ENCODE measurements at places on chromosomes 3 and 15.
A peak's percentile ranks its signal among the peaks of the same experiment; 100 is the strongest.

DNA sequence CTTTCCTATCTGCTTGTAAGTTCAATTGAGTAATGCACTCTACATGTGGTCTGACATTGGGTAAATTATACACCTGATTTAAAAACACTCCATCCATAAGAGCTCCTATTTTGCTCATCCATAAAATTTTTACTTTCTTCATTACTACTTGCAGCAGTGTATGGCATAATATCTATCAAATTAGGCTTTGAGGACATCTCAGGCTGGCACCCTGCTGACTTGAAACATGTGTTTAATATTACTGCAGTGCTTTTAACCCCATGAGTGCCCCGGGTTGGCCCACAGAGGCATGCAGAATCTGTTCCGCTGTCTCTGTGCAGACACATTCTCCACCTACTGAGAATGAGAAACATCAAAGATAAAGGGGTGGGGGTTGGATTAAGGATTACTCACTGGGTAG, 249.9 kb upstream of the DNAJC19 start:
- DNase-seq: no peak

DNA sequence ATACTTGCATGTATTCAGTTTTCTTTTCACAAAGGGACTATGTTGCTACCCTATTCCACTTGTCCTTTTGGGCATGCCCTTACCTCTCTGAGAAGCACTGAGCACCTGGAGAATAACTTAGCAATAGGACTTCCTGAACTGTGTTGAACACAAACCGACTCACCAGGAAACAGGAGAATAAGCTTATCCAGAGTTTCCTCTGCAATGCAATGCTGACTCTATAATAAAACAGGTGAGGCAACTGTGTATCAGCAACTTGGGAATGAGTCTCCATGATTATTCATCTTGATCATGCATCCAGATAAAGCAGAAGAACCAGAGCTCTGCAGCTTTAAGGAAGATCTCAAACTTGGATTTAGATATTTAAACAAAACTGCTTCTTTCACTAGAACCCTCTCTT, 806.5 kb downstream of the IGSF11 start:
- DNase-seq: no peak

DNA sequence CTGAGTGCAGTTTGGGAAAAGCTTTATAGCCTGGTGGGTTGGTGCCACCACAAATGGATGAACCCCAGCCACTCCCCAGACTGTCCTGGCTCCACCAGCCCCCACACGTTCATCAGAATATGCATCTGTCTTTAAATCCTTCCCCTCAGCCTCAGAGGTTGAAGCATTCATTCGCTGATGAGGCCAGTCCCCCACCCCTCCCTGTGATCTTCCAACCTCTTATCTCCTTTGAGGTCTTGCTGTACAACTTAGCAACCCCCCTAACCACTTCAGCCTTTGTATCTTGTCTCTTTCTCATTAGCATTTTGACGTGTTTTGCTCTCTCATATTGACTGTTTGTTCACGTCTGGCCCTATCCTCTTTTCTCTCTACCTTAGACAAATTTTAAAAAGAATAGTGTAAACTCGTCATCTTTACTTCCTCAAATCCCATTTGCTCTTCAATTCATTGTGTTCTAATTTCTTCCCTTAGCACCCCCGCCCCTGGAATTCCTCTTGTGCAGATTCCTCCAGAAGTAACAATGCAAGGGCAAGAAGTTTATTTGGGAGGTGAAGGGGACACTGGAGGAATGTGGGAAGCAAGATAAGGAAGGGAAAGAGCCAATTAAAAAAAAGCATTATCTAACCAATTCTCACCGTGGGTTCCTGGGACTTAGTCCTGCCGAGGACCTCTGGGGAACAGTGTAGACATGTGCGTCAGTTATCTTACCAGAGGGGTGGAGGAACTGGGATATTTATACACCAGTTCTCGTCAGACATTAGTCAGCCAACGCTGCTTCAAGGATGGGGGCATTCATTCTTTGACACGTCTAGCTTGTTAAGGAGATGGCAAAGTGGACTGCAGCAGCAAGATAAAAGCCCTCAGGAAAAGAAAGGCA, 38.6 kb downstream of the MOBP start:
- DNase-seq: no peak

GRCh38 chr15:95538693-95539092, 791.8 kb upstream of the NR2F2 start:
- no peak for DNase-seq

- DNase-seq: no peak
Observed at GRCh38 chr3:172154768-172155664, 115.6 kb downstream of the FNDC3B start.

DNA sequence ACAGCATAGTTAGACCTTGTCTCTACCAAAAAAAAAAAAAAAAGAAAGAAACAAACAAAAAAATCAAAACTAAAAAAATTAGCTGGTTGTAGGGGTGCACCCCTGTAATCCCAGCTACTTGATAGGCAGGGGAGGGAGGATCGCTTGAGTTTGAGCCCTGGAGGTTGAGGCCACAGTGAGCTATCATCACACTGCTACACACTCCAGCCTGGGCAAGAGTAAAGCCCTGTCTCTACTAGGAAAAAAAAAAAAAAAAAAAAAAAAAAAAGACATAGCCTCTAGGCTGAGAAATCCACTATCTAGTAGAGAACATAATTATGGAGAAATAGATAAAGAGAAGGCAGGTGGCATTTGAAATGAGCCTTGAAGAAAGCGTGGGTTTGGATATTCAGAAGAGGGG, 2.2 kb upstream of the CHRNA5 start:
- DNase-seq: no peak

GRCh38 chr3:180092889-180093288, 56.2 kb upstream of the PEX5L start:
- no peak for DNase-seq

GRCh38 chr3:101279765-101280385, 40.5 kb downstream of the IMPG2 start:
- no peak for DNase-seq

- DNase-seq: no peak
Observed at GRCh38 chr15:99454941-99455788, 110.6 kb upstream of the MEF2A start.

DNA sequence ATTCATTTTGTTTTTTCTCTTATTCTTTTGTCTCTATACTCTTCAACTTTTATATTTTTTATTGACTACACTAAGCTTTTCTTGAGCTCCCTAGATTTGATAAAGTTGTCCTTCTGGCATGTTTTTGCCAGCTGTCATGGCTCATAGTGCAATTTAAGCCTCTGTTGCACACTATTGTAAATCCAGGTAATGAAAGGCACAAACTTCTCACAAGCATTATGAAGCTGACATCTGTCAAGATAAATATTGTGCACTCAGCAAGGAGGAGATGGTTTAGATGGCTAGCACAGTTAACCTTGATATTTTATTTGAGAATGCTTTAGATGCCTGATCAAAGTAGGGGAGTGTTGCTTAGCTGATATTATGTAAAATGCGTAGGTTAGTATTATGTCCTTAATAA, 1280.9 kb downstream of the NSUN3 start:
- DNase-seq: no peak

DNA sequence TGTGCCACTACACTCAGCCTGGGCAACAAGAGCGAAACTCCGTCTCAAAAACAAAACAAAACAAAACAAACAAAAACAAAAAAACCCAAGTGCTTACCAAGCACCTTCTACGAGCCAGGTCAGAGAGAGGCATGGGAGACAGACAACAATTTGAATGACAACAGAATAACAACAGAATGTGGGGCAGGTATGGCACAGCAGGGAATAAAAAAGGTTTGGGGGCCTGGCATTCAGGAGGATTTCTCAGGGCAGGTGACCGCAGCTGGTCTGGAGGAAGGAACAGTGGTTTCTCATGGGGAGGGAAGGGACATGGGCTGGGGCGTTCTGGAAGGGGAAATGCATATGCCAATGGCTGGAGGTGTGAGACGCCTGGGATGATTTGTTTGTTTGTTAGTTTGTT, 22.5 kb upstream of the PARL start:
- no peak for DNase-seq

DNA sequence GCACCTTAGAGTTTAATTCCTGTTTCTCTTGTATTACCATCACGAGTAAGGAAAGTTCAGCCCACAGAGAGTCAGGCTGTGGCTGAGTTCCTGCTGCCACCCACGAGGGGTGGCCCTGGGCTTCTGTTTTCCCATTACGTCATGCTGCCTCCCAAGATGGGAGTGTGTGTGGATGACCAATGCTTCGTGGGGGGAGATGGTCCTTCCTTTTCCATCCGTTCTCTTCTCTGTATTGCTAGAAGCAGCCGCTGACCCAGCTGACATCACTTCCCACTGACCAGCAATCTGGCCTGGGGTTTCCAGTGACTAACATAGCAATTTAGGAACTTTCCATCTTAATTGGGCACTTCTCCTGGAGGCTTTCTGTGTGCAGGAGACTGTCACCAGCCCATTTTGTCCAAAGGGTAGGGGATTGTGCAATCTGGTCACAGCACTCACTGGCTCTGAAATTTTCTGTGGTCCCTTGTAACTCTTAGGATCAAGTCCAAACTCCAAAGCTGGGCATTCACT, 9.3 kb downstream of the IRAK2 start:
- no peak for DNase-seq

GRCh38 chr15:31338318-31338878, 11.8 kb downstream of the KLF13 start:
- DNase-seq: peak; percentile 23

DNA sequence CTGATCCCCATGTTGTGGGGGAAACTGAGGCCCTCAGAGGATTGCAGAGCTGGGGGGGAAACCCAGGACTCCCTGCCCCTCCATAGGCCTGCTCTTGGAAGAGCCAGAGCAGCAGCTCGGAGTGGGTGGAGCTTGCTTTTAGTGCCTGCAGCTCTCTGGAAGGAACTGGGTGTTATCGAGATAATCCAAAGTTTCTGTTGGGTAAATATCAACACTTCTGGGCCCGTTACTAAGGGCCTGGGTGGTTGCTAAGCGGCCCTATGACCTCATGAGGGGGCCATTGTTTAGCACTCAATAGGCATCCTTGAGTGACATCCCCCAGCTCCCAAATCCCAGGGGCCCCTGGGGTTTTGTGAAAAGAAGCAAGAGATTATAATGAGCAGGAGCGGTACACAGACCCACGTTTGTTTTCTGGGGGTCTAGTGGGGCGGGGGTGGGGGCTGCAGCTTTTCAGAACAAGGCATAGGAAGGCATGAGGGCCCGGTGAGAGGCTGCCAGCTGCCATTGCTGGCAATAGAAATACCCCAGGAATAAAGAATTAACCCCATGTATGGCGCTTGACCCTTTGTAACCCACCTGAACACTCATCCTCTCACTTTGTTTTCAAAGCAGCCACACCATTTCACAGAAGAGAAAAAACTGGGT, 48.3 kb upstream of the ATP2B2 start:
- DNase-seq: no peak

All from NCI-H446 (cell line).